Stomach (tissue), 19 donors: ENCODE measurements at places on chromosomes 3 and 15. TPM values are rescaled to one million over a fixed set of nuclear protein-coding genes. Genes with fewer than 3 reads are reported as not detected.

DNA sequence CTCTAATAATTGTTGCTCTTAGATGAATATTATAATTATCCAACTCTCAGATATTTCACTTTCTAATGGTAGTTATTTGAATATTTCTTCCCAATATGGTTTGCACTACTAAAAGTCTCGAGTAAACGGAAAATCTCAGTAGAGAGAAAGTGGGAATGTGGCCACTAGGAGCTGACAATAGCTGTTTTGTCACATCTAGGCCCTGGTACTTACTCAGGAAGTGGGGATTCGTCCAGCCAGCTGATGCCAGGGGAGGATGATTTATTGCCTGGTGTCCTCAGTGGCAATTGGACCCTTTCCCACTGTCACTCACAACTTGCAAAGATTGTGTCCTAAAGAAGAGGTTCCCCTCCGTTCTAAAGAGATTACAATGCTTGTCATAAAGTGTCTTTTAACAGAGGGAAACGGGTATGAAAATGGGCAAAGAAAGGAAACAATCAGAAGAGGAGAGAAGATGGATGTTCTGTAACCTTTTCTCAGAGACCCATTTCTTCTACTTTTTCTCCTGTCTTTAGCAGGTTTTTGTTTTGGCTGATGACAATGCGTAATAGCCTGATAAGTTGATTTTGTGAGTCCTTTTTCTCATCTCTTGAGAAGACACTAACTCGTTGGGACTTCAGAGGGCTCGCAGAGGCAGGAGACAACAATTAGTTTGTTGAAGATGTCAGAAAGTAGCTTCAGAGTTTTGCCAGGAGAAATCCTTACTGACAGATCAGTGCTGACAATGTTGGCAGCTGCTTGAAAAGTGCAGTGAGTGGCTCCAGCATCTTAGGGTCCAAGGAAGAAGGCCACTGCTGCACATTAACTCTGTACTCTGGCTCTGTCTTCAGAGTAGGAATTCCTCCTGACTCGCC lies 320.6 kb downstream of the MECOM start:
- no peak for DNase-seq

GRCh38 chr15:60922736-60923135 lies 306.4 kb downstream of the RORA start:
- no peak for DNase-seq

DNA sequence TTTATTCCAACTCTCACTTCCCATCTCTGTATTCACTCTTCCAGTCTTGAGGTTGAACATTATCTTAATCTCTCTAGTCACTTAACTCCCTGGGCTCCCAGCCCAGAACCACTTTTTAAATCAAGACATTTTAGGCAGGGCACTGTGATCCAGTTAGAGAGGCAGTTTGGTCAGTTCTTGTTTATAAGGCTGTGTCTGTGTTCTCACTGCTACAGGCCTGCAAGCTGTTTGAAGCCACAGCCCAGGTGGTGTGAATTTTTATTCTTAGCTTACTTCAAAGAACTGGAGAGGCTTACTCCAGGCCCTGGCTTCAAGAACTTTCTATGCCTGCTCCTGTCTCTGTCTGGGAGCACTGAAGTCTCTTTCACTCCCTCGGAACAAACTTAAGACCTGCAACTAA lies 906.1 kb downstream of the CADM2 start:
- DNase-seq: peak; percentile 19

- DNase-seq: peak; percentile 84
Observed at GRCh38 chr3:64267721-64268604, 42.7 kb upstream of the PRICKLE2 start.

- DNase-seq: no peak
Observed at GRCh38 chr3:172397716-172398405, 50.4 kb downstream of the GHSR start.

Gene GASK1A
- 9.3 TPM for total RNA-seq

DNA sequence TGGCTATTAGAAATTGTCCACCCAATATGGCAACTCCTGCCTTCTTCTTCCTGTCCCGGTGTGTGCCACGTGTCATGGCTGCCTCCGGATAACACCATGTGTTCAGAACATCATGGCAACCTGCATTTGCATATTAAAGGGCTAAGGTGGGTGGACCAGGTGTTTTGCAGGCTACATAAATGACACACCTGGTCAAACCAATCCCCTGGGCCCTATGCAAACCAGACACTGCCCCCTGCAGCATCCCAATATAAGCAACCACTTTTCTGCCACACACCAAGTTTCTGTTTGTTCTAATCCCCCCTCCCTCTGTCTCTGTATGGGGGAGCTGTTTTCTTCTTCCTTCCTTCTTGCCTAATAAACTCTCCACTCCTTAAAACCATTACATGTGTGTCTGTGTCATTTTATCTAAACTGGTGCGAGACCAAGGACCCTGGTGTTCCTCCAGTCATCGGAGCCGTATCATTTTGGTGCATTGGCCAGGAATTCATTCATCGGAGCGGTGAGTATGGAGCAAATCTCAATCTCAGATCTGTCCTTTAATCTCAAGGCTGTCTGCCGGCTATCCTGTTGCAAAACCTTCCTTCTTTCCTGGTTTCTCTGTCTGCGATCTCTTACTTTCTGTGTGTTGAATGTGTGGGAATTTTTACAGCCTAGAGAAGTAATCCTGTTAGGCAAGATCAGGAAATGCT lies 44.5 kb downstream of the NCEH1 start:
- no peak for DNase-seq

GRCh38 chr3:89335693-89336092 lies 228.3 kb downstream of the EPHA3 start:
- DNase-seq: no peak

Gene RCCD1
- 2.3 TPM for total RNA-seq

DNA sequence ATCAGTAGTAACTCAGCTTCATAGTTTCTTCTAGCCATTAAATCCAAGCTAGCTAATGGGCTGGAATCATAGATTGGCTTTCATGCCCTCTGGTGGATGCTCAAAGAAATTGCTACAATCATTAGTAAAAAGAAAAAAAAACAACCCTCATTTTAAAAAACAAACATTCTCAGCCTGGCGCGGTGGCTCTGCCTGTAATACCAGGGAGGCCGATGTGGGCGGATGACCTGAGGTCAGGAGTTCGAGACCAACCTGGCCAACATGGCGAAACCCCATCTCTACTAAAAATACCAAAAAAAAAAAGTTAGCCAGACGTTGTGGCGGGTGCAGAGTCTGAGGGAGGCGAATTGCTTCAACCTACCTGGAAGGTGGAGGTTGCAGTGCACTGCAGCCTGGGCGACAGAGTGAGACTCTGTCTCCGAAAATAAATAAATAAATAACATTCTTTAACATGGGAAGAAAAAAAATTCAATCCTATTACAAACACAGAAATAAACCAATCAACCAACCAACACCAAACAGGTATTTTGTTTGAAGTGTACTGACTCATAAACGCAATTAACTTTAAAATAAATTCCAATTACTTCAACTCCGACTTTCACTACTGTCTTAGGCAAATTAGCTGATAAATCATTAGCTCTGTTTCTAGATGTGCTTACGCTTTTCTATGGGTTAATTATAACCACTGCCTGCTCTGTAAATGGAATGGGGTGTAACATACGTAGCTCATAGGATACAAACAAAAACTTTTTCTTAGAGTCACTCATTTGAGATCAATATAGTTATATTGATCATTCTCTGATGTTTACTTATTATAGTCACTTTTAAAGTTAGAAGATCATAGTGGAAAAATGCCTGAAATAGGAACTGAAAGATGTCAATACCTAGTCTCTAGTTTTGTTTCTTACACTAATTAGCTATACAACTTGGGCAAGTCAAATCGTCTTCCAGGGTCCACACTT lies 24.9 kb downstream of the TMEM207 start:
- DNase-seq: peak; percentile 81

Gene FILIP1L
- total RNA-seq: 59.8 TPM

Gene CHRD
- 9.2 TPM for total RNA-seq

DNA sequence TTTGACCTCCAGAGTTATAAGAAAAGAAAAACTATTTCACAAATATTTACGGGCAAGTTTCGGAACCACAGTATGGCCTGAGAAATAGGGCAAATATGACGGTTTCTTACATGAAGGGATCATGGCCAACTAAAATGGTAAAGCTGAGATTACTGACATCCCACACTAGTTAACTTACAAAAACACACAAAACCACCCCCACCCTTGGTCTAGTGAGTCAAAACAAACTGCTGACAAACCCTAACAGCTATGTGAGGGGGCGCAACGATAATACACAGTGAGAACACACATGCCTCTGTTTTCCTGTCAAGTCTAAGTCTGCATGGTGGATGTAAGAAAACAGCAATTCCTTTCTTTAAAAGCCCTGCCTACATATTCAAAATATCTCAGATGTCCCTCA lies 32.3 kb downstream of the CBLB start:
- DNase-seq: no peak

DNA sequence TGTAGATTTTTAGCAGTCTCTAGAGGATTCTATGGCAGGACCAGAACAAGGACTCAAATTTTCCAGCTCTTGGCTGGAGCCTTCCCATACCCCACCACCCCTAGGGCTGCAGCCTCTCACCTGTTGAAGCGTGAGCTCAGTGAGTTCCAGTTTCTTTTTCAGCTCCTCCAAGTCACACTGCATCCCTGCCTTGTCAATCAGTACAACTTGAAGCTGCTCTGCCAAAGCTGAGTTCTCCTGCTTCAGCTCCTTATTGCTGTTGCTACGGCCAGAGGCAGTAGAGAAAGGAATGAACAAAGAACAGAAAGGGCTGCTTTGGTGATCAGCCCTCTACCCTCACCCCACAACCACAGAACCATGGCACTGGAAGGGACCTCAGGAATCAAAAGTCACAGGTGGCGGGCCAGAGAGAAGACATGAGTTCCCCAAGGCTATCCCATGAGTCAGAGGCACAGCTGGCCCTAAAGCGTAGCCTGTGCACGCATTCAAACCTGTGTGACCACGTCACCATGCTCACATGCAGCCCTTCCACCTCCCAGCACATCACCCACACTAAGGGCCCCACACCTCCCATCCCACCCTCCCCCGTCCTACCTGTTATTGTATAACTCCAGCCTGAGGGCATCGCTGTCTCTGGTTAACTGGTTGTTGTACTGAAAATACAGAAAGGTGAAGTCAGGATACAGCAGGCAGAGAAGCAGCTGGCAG lies 83.3 kb upstream of the C2CD4B start:
- DNase-seq: no peak
